ENCODE measurements at places on chromosomes 16 and 17.

DNA sequence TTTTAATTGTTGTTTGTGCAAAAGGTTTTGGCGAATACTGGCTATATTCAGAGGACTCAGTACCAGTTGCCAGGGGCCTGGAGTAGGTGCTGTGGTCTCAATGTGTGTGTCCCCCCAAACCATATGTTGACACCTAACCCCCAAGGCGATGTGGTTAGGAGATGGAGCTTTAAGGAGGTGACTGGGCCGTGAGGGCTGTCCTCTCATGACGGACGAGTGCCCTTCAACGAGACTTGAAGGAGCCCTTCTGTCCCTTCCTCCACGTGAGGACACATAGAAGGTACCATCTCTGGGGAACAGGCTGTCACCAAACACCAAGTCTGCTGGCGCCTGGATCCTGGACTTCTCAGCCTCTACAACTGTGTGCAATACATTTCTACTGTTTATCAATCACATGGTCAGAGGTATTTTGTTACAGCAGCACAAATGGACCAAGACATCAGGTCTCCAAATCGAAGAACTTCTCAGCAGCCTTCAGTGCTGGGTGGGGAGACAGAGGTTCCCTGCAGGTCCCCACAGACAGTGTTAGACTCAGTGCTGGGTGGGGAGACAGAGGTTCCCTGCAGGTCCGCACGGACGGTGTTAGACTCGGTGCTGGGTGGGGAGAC lies 24.8 kb upstream of the METRNL start:
- no peak for DNase-seq

DNA sequence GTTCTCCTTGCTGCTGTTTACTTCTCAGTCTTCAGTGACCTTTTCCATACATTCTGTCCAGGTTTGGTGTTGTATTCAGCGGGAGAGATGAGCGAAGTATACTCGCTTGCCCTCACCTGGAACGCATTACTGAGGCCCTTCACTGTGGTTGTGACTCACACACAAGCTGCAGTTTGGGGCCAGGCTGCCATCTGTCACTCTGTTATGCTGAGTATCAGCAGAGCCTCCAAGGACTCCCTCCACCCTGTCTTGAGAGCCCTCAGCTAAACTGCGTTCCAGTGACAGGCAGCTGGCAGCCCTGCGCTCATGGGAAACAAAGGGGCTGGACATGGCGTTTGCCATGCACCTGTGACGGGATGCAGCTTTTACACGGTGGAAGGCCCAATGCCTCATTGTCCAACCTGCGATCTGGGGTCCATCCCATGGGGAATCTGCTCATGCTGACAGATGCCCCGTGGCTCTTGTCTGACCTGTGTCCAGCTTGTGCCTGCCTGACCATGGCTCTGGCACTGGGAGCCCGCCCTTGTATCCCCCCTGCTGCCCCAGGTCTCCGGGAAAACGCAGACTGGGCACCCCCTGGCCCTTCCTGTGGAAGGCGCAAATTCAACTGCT lies 6.5 kb upstream of the ZNF778 start:
- DNase-seq, result no peak

GRCh38 chr17:50945779-50946222 lies 79.6 kb upstream of the TOB1 start:
- DNase-seq, result no peak

DNA sequence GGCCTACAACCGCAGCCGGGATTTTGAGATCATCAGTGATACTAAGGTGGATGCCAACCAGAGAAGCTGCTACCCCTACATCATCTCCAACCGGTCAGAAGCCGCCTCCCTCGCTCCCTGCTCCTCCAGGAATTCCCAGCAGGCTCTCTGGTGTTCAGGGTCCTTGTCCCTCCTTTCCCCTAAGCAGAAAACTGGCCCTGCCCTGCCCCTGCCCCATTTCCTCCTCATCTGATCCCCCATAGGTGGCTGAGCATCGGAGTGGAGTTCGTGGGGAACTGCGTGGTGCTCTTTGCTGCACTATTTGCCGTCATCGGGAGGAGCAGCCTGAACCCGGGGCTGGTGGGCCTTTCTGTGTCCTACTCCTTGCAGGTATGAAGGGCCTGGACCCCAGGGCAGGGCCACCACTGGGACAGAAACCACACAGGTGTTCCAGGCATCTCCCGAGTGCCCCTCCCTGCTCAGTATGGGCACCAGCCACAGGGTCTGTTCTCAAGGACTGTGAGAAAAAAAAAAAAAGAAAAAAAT lies 29.8 kb downstream of the ANKRD40 start:
- DNase-seq, result no peak

- no peak for DNase-seq
These were observed 279.2 kb upstream of the RPL38 start for GRCh38 chr17:73924114-73924908.

DNA sequence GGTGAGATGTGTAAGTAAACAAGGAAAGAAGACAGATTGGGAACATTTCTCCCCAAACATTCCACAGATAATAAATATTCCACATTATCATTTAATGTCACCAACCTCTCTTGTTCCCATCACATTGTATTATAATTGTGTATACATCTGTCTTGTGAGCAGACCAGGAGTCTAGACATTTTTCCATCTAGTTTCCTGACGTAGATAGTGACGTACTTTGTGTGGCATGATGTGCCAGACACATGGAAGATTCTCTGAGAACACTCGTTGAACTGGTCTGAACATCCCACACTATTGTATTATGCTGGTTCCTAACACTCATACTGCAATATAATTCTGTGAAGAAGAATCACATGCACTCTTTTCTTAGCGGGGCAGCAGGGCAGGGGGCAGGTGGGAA lies 34.0 kb downstream of the WSB1 start:
- no peak for DNase-seq

GRCh38 chr16:5073279-5073629 lies 1.6 kb downstream of the ALG1 start:
- no peak for DNase-seq

DNA sequence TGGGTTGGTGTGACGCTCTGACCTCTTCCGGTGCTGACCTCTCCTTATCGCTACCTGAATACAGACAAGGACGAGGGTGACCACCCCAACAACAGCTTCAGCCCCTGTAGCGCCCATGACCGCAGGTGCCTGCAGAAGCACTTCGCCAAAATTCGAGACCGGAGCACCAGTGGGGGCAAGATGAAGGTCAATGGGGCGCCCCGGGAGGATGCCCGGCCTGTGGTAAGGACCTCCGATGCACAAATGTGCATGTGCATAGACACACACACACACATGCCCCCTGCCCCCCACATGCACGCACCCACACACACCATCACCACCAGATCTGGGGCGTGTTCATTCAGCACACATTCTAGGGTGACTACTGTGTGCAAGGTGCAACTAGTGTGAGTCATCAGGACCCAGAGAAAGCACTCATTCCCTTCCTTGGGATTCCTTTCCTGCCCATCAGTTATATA lies 9.7 kb downstream of the IGFBP4 start:
- DNase-seq, result no peak

DNA sequence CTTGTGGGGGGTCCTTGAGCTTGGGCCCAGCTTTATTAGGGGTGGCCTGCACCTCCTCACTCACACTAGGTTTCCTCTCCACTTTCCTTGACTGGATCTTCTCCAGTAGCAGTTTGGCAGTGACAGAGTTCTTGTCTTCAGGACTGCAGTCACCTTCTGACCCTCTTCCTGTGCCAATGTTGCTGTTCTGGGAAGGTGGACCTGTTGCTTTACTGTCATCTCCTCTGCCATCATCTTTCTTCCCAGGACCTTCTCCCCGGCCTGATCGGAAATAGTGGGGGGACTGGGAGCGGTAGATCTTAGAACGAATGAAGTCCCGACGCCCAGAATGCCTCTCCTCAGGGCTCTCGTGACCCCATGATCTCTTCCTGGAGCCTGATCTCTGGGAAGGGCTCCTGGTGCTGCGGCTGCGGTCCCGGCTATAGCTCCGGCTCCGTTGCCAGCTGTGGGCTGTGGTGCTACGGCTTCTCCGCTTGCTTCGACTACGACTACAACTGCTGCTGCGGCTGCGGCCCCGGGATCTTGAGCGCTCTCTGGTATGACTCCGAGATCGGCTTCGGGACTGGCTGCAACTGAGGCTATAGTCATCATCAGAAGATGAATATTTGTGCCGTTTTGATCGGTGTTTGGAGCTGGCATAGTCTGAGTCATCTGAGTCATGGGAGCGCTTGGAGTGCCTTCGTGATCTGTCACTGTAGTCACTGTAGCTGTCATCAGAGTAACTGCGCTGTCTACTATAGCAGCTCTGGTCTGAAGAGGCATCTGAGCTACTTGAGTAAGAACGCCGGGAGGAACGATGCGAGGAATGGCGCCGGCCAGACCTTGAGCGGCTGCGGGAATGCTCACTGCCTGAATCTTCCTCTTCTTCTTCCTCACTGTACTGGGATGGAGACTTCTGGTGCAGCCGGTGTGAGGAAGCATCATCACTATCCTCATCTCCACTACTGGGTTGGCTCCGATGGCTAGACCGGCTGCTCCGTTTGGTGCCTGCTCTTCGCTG lies 9.5 kb upstream of the ITGA2B start:
- DNase-seq, result no peak

DNA sequence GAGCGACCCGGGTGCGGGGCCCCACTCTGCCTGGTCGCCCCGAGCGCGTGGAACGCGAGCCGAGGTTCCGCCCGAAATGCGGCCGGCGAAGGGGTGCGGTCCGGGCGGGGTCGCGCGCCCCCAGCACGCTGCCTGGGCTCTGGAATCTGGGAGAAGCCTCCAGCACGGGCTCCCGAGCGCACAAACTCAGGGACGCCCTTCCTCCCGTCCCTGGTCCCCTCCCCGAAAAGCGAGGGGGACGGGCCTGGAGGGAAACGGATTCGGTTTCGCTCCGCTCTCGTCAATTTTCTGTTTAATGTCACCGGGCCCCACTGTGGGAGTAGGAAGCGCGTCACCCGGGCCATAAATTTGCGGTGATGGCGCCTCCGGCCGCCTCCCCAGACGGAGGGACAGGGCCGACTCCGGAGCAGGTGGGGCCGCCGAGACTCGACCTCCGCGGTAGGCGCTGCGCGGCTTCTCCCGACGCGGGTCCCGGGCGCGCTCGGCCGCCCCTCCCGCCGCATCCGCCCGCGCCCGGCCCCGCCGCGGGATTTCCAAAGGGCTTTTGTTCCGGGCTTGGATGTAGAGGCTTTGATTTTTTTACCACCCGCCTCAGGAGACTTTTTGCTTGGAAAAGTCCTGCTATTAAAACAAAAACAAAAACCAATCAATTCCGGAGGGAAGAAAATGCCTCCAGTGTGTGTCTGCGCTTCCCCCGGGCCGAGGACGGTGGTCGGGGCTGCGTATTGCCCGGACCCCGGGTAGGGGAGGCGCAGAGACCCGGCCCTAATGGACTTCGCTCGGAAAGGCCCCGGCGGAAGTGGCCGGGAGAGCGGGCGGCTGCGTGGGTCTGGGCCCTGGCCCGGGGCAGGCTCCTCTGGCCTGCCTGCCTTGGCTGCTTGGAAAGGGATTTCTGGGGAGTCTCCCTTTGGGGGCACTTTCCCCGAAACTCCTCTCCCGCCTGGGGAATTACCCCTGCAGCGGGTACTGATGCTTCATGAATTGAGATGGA lies 7.9 kb upstream of the BAHCC1 start:
- DNase-seq, result peak; percentile 92

DNA sequence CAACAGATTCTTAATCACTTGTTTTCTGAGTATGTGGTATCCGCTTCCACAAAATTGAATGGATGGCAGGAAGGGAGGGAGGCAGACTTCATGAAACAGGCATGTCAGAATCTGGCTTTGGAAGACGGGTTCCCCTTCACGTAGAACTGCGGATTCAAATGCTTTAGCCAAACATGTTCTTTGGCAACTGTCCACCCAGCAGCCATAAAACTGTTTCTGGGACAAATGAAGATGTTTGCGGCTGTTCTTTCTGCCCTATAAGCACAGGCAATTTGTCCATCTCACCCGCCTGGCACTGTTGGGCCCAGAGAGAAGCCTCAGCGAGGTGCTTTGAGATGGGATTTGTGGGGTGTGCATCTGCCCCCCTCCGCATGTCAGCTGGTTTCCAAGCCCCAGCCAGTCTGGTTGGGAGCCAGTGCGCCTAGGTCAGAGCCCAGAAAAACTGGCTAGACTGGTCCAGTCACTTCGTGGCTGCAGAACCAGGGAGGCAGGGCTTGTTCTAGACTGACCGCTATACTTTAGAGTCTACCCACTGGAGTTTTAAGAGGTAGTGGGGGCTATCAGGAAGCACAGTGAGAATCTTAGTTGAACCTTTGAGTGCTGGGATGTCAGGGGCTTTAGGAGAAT lies 6.3 kb downstream of the CRHR1 start:
- DNase-seq, result no peak

GRCh38 chr16:64975821-64976220 lies 146.0 kb downstream of the CDH11 start:
- DNase-seq, result no peak

DNA sequence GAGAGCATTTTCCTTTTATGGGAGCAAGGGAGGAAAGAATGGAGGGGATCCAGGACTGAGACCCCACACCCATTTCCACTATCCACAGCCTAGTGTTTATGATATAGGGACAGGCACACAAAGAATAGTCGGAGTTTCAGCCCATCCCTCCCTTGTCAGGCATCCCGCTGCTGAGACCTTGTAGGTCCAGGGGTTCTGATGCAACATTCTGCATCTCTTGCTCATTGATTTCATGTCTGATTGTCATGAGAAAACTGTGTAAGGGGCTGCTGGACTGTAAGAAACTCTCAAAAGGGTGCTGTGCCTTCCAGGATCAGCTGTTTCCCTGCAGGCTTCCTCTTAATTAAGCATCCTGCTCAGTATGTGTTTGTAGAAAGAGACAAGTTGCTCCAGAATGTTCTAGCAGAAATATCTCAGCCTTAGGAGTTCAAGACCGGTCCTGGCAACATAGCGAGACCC lies 5.3 kb upstream of the POLR3E start:
- DNase-seq, result no peak

DNA sequence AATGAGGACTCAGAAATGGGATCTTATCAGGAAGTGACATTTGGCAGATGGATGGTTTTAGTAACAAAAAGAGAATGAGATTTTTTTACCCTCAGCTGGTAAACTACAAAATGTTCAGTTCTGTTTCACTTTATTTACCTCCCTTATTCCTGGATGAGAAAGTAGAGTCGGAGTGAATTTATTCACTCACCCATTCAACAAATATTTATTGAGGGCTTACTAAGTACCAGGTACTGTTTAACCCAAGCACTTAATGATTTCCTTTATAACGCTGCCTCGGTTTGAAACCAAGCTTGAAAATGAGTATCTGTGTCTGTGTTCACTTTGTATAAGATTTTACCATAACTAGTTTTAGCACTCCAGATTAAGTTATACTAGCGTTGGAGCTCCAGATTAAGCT lies 38.1 kb downstream of the CDRT15 start:
- no peak for DNase-seq

GRCh38 chr17:28634206-28634865 lies 10.6 kb downstream of the BLTP2 start:
- no peak for DNase-seq

- DNase-seq, result no peak
These were observed 4.6 kb downstream of the UTS2R start for GRCh38 chr17:82376042-82376730.

DNA sequence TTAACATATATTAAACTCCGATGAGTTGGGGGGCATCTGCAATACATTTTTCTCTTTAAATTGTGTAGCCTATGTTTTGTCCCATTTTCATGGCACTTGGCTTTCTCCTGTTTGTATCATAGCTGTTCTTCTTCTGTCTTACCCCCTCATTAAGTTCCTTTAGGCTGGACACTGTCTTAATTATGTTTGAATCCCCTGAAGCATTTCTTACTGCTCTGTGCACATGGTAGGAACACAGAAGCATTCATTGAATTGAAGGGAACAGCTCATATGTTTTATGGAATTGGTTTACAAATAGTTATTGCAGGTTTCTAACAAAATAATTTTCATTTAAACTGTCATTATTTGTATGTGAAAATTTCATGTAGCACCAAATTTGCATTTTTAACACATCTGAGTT lies 176.8 kb downstream of the TANC2 start:
- no peak for DNase-seq

- no peak for DNase-seq
These were observed 119.1 kb downstream of the KCNJ12 start for GRCh38 chr17:21495281-21495680.
